ENCODE measurements at places on chromosomes 16 and 17.

DNA sequence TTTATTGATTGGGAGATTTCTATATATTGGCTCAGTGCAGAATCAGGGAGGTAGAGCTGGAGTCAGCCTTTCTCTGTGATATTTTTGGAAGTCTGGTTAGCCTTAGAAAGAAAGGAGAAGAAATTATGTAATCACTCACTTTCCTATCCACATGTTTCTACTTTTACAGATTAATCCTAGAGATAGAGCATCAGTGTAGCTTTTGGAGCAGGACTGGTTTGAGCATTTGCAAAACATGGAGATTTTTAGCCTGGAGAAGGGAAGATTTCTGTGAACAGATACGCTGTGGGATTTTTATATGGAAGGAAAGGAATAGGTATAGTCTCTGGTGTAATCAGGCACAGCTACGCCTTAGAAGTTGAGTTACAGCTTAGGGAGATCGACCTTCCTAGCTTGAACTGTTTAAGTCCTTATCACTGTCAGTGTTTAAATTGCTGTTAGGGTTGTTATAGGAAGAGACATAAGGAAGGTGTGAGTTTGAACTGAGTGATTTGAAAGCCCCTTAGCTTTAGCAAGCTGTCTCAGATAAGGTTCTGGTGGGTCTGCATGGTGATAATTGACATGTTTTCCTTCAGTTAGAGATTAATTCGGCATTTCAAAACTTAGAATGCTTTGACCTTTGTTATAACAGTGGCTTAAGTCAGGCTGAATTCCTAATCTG, 20.5 kb downstream of the METTL9 start:
- no peak for DNase-seq

GRCh38 chr16:11224096-11224893, 31.7 kb downstream of the SOCS1 start:
- peak; percentile 84 for DNase-seq

DNA sequence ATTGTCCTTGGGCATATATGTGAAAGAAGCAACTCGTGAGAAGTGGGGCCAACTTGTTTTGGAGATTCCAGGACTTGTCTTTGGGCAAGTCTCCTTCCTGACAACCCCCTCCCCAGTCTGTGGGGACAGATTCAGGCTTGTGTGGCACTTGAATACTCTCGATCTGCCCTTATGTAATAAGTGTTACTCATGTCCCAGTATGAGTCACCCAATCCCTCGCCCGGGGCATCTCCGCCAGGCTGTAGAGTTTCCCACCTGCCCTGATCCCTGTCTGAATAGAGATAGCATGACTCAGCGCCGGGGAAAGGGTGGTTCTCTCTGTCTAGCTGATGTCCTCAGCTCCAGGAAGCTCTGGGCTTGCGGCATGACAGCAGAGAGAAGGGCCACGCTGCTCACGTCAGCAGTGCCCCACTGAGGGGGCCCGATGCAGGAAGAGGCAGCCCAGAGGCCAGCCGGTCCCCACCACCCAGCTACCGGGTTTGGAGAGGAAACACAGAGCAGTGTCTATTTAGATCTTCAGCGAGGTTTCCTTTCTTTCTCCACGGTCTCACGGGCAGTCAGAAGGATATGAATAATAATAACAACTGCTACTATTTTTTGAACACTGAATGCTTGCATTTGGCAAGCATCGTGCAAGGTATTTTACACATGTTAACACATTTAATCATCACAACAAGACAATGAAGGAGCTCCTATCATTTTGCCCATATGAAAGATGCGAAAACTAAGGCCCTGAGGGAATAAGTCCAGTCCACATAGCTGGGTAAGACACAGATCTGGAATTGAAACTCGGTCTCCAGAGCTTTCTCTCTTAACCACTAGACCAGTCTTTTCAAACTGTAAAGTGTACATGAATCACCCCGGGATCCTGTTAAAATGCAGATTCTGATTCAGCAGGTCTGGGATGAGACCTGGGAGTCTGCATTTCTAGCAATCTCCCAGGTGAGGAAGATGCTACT, 426.7 kb upstream of the MAF start:
- DNase-seq, result peak; percentile 68

- peak; percentile 86 for DNase-seq
These were observed 6.8 kb upstream of the ADCY7 start for GRCh38 chr16:50259334-50260205.

DNA sequence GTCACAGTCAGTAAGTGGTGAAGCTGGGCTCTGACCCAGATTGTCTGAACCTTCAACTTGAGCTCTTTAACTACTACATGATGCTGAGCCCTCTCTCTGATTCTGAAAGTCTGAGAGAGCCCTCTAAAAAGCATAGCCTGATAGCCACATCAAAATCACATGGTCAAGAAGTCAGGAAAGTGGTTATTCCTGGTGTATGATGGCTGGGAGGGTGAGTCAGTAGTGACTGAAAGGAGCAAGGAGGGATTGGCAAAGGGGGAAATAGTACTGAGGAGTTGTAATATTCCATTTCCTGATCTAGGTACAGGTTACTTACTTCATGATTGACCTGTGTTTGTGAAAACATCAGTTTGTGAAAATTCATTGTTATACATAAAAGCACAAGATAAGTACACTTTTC, 89.1 kb downstream of the SSH2 start:
- no peak for DNase-seq

DNA sequence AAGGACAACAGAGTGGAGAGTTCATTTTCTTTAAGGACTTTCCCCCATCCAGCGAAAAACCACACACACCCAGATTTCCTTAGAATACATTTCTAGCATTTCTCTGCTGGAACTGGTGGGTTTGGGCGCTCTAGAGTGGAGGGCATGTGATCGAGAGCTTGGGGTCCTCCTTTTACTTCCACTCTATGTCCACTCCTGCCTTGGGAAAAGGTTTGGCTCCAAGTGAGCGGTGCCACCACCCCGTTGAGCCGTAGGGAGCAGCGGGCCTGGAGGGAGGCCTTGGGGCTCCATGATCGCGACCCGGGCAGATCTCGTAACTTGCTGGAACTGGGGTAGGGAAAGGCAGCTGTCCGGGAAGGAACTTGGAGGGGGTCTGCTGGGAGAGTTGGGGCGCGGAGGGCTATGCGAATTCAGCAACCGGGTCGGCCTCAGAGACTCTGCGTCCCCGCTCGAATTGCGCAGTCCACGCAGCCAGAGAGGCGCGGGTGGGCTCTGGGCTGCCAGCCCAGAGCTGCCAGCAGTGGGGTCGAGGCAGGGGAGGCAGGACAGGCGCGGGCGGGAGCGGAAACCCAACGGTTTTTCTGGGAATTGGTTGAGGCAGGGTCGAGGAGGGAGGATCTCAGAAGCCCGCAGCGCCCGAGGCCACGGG, 2.3 kb downstream of the DLX4 start:
- DNase-seq, result no peak

- peak; percentile 51 for DNase-seq
These were observed 60.6 kb downstream of the TNFRSF13B start for GRCh38 chr17:16911141-16911937.

- no peak for DNase-seq
These were observed at the start of gene CD300LD for GRCh38 chr17:74592087-74592990. TSS of gene CD300LD (minus strand) at chr17:74592283. CDS start at chr17:74592202, 81 bp downstream.

- DNase-seq, result no peak
These were observed 9.9 kb upstream of the KDM8 start for GRCh38 chr16:27193300-27193990.
